Effector CD4-positive, alpha-beta T cell (primary cell): ENCODE measurements at places on chromosomes 11 and 22.
A peak's percentile ranks its signal among the peaks of the same experiment; 100 is the strongest.

DNA sequence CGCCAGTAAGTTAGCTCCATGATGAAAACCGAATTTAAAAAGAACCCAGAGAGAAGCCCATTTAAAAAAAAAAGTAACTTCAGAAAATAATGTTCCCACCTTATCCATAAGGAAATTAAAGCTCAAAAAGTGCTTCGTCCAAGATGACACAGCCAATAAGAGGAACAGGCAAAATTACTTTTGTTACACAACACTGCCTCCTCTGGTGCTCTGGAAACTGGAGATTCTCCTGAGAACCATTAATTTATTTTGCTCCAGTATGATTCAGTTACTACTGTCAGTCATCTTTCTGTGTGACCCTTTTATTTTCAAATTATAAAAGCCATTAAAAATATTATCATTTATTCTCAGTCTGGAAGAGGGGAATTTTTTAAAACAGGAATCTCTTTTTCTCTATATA lies 2.0 kb downstream of the IFT27 start:
- DNase-seq: no peak

- no peak for DNase-seq
Observed at GRCh38 chr11:117633976-117634755, 162.8 kb downstream of the DSCAML1 start.

GRCh38 chr11:4375431-4376140 lies 7.4 kb upstream of the OR52B4 start:
- no peak for DNase-seq

GRCh38 chr11:119011476-119012053 lies 6.6 kb downstream of the RPS25 start:
- no peak for DNase-seq

GRCh38 chr11:78202733-78203167 lies 14.0 kb downstream of the USP35 start:
- peak; percentile 71 for DNase-seq

GRCh38 chr11:45176996-45177395 lies 30.6 kb downstream of the PRDM11 start:
- DNase-seq: no peak

GRCh38 chr22:38062791-38063190 lies 5.6 kb downstream of the PICK1 start:
- DNase-seq: no peak

GRCh38 chr11:32288276-32288675 lies 147.1 kb downstream of the WT1 start:
- DNase-seq: no peak

DNA sequence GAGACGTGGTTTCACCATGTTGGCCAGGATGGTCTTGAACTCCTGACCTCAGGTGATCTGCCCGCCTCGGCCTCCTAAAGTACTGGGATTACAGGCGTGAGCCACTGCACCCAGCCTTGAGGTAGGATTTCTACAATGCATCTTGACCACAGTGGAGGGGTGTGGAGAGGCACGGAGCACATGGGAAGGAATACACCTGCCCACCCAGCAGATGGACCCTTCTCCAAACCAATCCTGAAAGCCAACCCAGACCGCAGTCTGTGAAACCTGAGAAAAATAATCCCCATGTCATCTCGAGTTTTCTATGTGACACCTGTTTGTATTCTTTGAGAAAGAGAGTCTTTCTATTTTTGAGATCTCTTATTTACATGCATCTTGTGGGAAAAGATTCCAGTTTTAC lies 32.5 kb downstream of the LGR4 start:
- DNase-seq: no peak

- peak; percentile 14 for DNase-seq
Observed at GRCh38 chr11:74011360-74012073, 2.6 kb upstream of the UCP3 start.

GRCh38 chr11:47136327-47136726 lies 40.4 kb downstream of the ARFGAP2 start:
- no peak for DNase-seq

- no peak for DNase-seq
Observed at GRCh38 chr11:443542-444199, 1.9 kb upstream of the ANO9 start.

GRCh38 chr11:19669511-19669910 lies 43.1 kb upstream of the NAV2 start:
- no peak for DNase-seq

DNA sequence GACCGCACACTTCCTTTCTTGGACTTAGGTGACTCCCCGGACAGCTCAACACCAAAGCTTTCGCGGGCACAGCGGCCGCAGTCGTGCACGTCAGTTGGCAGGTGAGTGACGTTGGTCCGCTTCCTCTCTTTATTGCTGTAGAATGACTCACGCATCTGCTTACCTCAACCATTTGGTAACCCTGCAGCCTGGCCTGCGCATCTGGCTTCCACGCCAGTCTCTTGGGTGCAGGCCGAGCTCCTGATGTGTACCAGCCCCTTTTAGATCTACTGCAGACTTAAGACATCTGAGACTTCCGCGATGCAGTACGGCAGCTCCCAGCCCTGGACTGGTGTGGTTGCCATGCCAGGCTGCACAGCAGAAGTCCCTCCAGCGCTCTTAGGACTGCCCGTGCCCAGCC lies 12.4 kb upstream of the TRMU start:
- no peak for DNase-seq

DNA sequence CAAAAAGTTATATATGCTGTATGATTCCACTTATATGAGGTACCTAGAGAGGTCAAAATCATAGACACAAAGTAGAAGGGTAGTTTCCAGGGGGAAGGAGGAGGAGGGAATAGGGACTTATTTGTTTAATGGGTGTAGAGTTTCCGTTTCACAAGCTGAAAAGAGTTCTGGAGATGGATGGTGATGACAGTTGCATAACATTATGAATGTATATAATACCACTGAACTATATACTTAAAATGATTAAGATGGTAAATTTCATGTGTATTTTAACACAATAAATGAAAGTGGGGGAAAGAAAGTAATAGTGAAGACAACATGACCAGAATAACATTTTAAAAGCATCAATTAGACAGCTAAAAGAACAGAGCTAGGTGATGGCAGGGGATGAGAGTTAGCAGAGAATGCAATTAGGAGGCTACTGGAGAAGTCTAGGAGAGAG lies 51.2 kb downstream of the MRTFA start:
- DNase-seq: no peak

GRCh38 chr11:45646275-45646927 lies 19.0 kb downstream of the CHST1 start:
- no peak for DNase-seq

DNA sequence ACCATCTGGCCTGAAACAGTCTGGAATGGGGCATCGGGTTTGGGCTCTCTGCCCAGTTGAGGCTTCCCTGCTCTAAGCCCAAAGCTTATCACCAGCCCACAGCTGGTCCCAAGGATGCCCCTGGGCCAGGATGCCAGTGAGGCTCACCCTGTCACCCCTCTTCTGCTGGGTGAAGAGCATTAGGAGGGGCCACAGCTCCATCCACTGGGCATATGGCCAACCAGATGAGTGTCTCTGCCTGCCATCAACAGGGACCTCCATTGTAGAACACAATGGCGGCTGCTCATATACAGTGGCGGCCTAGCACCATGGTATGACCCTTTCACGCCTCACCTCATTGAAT lies 5.6 kb downstream of the CHST1 start:
- DNase-seq: no peak

DNA sequence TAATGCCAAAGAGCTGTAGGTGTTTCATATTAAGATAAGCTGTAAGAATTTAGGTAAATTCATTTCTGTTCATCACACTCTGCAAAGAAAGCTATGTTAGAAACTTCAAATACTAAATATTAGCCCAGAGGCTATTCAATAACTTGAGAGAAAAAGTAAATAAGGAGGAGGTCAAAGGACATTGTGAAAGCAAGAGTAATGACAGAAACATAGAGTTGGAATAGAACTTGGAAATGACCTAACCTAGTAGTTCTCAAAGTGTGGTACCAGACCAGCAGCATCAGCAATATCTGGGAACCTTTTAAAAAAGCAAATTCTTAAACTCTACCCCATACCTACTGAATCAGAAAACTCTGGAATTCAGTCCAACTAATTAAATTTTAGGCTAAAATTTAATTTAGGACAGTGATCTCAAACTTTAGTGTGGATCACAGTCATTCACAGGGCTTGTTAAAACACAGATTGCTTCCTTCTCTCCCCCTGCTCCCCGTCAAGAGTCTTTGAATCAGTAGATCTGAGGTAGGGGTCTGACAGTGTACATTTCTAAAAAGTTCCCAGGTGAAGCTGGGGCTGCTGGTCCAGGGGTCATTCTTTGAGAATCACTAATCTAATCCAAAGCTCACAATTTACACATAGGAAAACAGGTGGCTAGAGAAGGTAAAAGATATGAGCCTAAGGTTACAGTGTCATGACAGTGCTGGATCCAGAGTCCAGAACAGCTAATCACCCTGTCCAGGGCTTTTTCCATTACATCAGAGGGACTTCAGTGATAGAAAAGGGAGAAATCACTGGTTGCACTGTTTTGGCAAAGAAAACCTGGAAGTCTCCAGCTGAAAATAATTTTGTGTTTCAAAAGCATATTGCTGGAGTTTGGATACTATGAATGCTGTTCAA lies 241.1 kb downstream of the SOX6 start:
- no peak for DNase-seq

DNA sequence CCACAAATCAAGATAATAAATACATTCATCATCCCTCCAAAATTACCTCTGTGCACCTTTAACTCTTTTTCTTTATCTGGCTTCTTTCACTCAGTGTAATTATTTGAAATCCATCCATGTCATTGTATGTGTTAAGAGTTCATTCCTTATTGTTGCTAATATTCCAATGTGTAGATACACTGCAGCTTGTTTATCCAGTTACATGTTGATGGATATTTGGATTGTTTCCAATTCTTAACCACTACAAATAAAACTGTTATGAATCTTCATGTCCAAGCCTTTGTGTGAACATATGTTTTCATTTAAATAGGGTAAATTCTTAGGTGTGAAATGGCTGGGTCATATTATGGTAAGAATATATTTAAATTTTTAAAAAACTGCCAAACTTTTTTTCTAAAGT lies 323.3 kb upstream of the NCAM1 start:
- DNase-seq: no peak

DNA sequence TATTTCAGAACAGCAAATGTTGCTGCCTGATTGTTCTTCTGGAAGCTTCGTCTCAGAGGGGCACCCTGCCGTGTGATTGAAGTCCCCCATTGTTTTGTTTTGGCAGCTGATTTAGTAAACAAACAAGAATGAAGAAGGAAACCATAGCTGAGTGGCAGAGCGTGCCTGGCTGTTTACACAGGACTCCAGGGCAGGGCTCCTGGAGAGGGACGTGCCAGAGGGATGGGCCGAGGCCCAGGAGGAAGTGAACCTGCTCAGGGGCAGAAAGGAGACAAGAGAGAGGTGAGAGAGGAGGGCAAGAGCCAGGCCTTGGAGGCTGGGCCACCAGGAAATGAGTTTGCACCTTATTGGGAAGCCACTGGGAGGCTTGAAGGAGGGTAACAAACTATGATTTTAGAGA lies 85.5 kb upstream of the B3GAT1 start:
- no peak for DNase-seq

DNA sequence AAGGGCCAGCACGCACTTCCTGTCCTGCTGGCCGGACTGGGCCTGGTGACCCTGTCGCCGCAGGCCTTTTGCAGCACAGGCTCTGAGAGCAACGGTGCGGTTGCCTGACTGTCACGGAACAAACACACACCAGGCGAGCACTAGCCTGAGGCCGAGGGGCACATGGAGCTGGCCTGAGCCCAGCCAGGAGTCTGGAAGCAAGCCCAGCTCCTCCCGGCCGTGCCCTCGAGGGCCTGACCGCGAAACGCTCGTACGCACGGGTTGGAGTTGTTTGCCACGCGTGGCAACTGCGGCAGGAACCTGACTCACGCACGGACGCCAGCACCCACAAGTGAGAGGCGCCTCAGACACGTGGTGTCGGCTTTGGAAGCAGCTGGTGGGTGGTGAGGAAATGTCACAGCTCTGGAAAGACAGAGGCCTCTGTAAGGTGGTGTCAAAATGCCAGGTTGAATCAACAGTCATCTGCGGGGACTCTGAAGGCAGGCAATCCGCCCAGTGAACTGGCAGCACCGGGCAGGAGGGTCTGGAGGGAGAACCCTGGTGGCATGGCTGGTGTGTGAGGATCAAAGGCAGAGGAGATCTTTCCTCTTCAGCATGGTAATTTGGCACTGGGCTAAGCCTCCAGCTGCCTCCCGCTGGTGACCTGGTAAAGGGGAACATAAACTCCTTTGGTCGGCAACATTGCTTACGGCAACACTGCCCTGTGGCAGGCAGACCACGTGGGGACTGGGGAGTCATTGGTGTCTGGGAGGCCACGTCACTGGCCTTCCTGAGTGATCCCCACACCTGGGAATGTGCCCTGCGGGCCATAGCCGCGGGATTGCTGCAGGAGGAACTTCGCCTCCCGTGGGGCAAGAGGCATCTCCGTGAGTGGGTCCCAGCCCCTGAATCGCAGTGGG lies 15.3 kb upstream of the IL17REL start:
- peak; percentile 46 for DNase-seq

DNA sequence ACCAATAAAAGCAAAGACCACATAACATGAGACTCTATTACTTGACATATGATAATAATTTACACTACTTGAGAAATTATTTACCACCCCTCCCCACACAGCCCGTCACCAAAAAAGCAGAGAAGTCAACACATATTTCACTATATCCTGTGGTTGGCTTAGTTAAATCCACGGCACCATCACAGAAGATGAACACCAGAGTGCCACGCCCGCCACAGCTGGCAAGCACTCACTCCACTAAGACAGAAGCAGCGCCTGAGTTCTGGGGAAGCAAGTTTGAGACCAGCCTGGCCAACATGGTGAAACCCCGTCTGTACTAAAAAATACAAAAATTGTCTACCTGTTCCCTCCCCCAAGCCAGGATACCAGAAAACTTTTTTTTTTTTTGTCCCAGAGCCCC lies 53.1 kb downstream of the PACSIN2 start:
- no peak for DNase-seq

- no peak for DNase-seq
Observed at GRCh38 chr11:76588455-76589325, 81.9 kb downstream of the LRRC32 start.

DNA sequence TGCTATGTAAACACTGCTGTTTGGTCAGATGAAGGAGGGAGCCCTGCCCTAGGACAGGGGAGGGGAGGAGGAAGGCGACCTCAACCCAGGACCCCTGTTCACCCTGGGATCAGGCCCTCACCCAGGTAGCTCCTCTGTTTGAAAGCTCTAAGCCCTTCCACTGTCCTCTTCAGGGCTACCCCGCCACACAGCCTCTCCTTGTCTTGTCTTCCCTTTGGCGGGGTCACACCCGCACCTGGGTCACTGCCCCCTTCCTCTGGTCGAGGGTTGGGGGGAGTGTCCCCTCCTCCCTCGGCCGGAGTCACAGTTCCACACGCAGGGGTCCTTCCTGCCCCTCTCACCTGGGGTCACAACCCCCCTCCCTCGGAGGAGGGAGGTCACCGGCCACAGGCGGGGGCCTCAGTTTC lies 463 bp upstream of the PTPMT1 start:
- DNase-seq: no peak

- no peak for DNase-seq
Observed at GRCh38 chr22:46287873-46288751, 8.6 kb upstream of the GTSE1 start.
